T-helper 2 cell treated with Interferon-gamma antibody and Interleukin-4, amounts not matched to agents 5 μg/mL and 100 μg/mL, for 36 hours (primary cell): ENCODE measurements at places on chromosomes 5 and 9.

GRCh38 chr9:85067792-85068191 is 398.3 kb downstream of the NTRK2 start:
- no peak for DNase-seq

GRCh38 chr5:33244441-33245150 is 196.2 kb upstream of the TARS1 start:
- no peak for DNase-seq

DNA sequence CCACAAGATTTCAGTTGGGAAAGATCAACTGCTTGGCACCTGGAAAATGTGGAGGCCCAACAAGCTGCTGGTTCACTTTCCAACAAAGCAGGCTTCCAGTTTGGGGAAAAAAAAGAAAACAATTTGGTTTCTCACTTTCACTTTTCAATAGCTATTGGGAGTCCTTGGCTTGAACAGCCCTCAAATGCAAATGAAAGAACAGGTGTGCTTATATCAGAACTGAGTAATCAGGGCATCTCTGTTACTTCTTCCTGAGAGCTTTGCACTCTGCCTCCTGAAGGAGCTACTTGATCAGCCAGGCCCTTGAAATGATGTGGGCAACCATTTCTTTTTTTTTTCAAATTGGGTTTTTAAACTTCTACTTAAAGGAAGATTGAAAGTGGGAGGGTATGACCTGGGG is 73.5 kb downstream of the MFAP3 start:
- no peak for DNase-seq

- DNase-seq = no peak
These were observed 194.2 kb upstream of the CHD1 start for GRCh38 chr5:99122976-99123375.

DNA sequence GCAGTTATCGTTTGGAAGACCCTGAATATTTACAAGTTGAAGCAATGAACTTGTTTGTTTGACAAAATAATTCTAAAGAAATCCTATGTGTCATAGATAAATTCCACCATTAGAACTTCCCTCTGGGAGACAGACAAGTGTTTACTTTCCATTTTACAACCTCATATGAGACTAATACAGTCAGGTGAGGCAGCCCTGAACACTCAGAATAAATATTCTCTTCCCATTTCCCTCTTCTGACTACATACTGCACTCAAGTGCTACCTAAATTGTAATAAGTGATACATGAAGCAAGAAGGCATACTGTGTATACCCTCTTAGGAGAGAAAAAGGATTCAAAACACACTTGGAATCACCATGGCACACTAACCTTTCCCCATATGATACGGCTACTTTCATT is 6.8 kb downstream of the RASEF start:
- DNase-seq = no peak

- no peak for DNase-seq
These were observed 5.8 kb downstream of the MACROH2A1 start for GRCh38 chr5:135393229-135393628.

GRCh38 chr5:113048931-113049330 is 72.3 kb downstream of the DCP2 start:
- no peak for DNase-seq

DNA sequence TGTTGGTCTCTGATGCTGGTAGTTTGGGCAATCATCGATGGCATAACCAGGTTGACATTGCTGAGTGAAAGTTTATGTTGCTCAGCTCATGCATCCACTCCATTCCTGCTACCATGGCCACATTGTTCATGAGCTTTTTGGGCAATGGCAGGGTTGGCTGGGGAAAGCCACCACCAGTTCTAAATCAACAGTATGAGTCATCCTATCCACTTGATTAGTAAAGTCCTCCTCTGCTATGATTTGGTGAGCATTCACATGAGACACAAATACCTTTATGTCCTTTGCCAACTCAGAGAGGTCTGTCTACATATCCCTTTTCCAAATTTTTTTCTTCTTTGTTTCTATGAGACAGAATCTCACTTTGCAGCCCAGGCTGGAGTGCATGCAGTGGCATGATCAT is 129.7 kb upstream of the FBN2 start:
- no peak for DNase-seq

GRCh38 chr9:36818965-36819870 is 214.8 kb downstream of the PAX5 start:
- DNase-seq = no peak

DNA sequence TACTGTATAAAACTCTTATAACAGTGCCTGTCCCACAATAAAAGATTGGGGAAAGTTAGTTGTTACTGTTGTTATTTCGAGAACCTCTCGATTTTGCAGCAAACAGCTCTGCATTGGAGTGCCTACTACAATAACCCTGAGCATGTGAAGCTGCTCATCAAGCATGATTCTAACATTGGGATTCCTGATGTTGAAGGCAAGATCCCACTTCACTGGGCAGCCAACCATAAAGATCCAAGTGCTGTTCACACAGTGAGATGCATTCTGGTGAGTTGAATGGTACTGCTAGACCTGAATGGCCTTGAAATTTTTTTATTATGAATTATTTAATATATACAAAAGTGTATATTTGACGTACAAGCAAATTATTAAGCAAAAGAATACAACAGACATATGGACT is 123.2 kb downstream of the TEX10 start:
- no peak for DNase-seq

- DNase-seq = no peak
These were observed 5.6 kb downstream of the GOLPH3 start for GRCh38 chr5:32168460-32169033.

GRCh38 chr5:110580625-110581024 is 145.8 kb downstream of the TMEM232 start:
- no peak for DNase-seq

GRCh38 chr5:74320526-74320925 is 320.0 kb downstream of the ENC1 start:
- no peak for DNase-seq

- no peak for DNase-seq
These were observed 37.2 kb upstream of the HNRNPA0 start for GRCh38 chr5:137791387-137791786.

GRCh38 chr5:112479418-112479817 is 60.3 kb upstream of the EPB41L4A start:
- DNase-seq = no peak

DNA sequence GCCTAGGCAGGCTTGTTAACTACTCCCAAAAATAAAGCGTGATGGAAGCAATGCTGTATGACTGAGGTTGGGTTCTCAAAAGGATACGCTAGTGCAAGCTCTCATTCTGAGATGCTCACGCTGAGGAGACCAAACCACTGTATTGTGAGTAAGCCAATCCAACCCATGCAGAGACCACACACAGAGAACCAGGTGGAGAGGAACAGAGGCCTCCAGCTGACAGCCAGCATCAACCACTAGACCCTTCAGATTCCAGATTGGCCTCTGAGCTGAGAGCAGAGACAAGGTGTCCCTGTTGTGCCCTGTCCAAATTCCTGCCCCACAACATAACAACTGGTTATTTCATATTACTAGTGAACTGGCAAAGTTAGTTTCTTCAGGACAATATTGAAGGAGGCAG is 4.5 kb downstream of the TSTD2 start:
- no peak for DNase-seq

DNA sequence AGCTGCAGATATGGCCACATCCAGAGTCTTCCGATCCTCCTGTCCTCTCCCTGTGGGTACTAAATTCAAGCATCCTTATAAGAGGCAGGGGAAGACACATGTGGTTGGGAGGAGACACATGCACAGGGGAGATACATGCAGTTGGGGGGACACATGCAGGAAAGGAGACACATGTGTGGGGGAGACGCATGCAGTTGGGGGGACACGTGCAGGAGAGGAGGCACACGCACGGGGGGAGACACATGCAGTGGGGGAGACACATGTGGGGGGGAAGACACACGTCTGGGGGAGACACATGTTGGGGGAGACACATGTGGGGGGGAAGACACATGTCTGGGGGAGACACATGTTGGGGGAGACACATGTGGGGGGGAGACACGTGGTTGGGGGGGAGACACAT is 21.2 kb upstream of the OLFM1 start:
- DNase-seq = no peak

GRCh38 chr5:91383956-91384300 is 811 bp upstream of the ARRDC3 start:
- DNase-seq = no peak

DNA sequence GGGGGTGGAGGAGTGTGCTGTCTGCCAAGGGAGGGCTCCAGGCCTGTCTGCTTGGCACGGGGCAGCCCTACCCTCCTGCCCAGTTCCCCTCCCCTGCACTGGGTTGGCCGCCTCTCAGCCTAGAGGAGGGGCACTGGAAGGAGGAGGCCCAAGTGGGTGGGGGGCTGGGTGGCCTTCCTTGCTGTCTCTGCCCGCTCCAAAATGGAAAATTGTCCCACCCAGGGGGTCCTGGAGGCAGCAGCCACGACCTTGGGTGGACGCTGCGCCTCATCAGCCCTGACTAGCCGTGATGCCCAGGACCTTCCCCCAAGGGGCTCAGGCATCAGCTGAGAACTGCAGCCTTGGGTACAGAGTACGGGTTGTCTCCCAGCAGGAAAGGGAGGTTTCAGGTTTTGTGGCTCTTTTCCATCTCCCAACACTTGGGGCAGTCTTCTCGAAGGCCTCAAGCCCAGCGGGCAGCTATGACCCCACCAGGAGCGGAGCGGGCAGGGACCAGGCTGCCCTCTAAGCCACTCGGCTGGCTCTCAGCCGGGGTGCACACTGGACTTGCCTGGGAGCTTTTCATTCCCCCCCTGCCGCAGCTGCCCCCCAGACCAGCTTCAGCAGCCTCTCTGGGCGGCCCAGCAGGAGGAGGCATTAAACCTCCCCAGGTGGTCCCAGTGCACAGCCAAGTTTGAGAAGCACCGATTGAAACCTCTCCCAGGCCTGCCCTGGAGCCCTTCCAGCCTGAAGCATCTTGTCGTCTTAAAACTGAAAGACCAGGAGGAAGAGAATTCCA is 20.6 kb downstream of the NTNG2 start:
- DNase-seq = no peak

DNA sequence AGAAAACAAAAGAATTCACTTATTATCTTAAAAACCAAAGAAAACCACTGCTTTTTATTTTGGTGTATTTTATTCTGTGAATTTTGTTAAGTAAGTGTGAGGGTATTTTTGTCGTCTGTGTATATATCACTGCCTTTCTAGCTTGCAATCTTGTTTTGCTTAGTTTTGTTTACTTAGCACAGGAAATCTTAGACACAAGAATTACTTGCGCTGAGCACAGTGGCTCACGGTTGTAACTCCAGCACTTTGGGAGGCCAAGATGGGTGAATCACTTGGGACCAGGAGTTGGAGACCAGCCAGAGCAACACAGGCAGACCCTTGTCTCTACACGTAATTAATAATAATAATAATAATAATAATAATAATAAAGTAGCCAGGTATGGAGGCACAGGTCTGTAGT is 230.3 kb downstream of the PAPPA start:
- DNase-seq = no peak

- DNase-seq = no peak
These were observed 94.8 kb downstream of the ARRDC3 start for GRCh38 chr5:91288118-91288916.

- DNase-seq = no peak
These were observed 74.0 kb downstream of the PCSK5 start for GRCh38 chr9:75964427-75964826.

DNA sequence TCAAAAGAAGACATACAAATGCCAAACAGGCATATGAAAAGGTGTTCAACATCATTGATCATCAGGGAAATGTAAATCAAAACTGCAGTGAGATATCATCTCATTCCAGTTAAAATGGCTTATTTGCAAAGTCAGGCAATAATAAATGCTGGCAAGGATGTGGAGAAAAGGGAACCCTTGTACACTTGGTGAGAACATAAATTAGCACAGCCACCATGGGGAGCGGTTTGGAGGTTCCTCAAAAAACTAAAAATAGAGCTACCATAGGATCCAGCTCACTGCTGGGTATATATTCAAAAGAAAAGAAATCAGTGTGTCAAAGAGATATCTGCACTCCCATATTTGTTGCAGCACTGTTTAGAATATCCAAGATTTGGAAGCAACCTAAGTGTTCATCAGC is 50.3 kb downstream of the AP3S1 start:
- no peak for DNase-seq

- no peak for DNase-seq
These were observed 181.9 kb upstream of the TBCA start for GRCh38 chr5:77957931-77958521.

- no peak for DNase-seq
These were observed 396.0 kb upstream of the ZNF608 start for GRCh38 chr5:125142458-125142857.

DNA sequence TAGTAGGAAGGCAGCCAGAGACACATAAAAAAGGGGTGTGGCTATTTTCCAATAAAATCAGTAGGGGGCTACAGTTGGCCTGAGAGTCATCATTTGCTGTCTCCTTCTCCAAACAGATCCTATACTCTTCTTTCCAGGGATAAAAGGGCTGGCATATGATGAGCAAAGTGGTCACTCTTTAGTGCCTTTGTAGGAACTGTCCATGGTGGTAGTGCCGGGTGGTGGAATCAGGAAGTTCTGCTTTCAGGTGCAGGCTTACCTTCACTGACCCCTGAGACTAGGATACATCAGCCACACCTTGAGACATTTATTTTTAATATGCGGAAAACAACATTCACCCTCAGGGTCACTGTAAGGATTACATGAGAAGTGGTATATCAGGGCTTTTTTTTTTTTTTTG is 80.8 kb downstream of the ASTN2 start:
- no peak for DNase-seq

DNA sequence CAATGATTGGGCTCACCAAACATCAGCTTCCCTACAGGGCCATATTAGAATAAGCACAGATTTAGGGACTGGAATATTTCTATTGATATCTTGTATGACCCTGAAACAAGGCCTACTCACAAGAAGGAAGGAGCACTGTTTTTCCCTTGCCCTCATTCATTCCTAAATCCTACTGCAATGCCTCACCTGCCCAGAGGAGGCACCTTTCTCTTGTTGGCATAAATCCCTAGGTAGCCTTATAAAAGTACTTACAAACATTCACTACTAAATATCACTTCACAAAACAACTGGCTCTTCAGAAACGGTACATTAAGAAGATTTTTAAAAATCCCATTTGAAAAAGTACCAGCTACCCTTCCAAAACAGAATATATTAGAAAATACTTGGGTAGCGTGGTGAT is 449.4 kb downstream of the CDH18 start:
- DNase-seq = no peak

GRCh38 chr9:2992427-2992826 is 148.5 kb upstream of the PUM3 start:
- no peak for DNase-seq

GRCh38 chr5:134489227-134489944 is 36.1 kb upstream of the JADE2 start:
- DNase-seq = no peak
